Melanocyte of skin (primary cell): ENCODE measurements at places on chromosomes 12 and 14. TPM values are rescaled to one million over a fixed set of nuclear protein-coding genes. Genes with fewer than 3 reads are reported as not detected.

MOAP1 gene
- 31.2 and 33.6 TPM in 2 replicates for total RNA-seq

NYNRIN gene
- total RNA-seq, result 1.0 and 2.2 TPM in 2 replicates

LAG3 gene
- not detected in 2 replicates for total RNA-seq

FAR2 gene
- total RNA-seq, result 21.0 and 21.4 TPM in 2 replicates

HSPB8 gene
- total RNA-seq, result 15.5 and 20.0 TPM in 2 replicates

NR1H4 gene
- not detected in 2 replicates for total RNA-seq

C12orf50 gene
- not detected in 2 replicates for total RNA-seq

POTEM gene
- total RNA-seq, result not detected in 2 replicates

CD163L1 gene
- not detected in 2 replicates for total RNA-seq
